Stimulated activated CD8-positive, alpha-beta memory T cell treated with anti-CD3 and anti-CD28 coated beads, Interleukin-2, amount 100 ng/mL, for 1 hour (primary cell): ENCODE measurements at places on chromosomes 12 and 14.

GRCh38 chr12:33116284-33116683, 219.7 kb upstream of the PKP2 start:
- DNase-seq: no peak

DNA sequence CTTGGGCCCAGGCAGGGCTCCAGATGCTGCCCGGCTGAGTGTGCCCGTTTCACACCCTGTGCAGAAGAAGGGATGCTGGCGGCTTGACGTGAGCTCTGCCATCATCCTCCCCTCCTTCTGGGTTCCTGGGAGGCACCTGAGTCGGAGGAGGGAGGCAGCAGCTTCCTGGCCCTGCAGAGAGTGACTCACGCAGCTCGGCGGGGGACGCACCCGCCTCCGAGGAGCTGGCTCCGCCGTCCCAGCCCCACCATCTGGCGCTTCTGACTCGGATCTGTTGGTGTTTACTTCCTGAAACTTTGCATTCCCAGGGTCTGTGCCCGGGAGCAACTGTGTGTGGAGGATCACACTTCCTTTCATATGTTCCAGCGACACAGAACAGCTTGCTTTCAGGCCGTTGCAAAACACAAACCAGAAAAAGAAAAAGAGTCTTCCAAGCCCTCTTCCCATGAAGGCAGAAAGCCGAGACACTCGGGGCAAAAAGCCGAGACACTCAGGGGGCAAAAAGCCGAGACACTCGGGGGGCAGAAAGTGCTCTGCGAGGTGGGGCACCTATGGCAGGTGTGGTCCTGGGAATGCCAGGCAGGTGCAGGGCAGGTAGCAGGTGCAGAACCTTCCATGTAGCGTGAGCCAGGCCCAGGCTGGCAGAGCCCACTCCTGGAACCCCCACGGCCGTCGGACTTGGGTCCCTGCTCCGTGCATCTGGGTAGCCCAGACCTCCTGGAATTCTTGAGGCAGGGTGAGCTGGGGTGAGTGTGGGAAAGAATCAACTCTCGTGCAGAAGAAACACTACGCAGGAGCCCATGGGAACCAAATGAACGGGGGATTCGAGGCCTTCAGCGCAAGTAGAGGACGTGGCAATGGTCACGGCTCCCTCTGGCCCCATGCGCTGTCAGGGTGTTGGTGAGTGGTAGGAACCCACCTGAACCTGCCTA, 27.6 kb upstream of the GALNT9 start:
- DNase-seq: no peak

GRCh38 chr14:36661506-36662257, at the start of gene PAX9:
TSS of gene PAX9 (plus strand) at chr14:36661860. CDS start at chr14:36662090, 230 bp downstream.
- no peak for DNase-seq

DNA sequence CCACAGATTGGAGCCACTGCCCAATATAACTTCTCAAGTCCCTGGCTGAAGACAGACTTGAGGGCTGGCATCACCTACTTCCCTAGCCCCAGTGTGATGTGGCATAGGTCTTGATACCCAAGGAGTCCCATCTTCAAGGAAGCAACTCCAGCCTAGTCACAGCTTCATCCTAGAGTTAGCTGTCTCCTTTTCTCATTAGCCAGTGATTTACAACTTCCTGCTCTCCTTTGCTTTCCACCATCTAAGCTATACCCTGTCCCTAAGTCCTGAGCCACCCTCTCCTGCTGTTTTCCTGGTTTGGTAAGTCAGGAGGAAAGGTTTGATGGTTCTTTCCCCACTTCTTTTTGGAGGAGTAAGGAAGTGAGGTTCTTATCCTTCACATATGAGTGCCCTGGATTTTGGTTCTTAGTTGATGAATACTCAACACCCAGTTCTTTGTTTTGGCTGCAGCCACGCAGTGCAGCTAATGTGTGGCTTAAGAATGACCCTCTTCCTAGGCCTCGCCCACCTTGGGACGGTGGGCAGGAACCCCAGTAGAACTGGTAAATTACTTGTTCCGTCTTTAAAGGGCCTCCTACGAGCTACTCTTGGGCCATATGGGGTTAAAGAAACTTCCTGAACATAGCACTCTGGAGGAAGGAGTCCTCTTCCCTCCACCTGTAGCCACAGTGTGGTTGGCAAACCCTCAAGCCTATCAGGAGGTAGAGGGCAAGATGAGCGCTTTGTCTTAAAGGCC, 3.9 kb upstream of the GPX2 start:
- no peak for DNase-seq

DNA sequence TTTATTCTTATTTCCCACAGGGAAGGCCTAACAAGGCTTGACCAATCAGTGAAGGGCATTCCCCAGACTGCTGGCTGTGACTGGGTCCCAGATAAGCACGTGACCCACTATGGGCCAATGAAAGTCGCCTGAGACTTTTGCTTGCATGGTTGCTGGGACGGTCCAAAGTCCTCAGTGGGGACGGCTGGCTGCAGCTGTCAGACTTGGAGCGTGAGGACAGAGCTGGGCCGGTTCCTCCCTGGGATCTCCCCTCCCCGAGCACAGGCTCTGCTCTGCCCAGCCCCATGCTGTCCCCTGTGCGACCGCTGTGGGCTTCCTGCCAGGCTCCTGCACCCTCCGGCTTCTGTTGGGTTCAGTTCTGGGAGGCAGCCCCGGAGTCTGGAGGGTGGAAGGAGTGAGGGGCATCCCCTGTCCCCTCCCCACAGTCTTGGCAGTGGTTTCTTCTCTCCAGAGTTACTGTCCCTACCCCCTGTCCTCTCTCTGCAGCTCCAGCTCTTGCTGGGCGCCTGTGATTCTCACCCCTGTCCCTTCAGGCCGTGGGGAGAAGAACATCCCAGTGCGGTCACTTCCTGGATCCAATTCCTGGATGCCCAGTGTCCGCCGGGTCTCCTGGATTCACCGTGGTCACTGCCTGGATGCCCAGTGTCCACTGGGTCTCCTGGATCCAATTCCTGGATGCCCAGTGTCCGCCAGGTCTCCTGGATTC, 50.1 kb downstream of the GALNT9 start:
- no peak for DNase-seq

DNA sequence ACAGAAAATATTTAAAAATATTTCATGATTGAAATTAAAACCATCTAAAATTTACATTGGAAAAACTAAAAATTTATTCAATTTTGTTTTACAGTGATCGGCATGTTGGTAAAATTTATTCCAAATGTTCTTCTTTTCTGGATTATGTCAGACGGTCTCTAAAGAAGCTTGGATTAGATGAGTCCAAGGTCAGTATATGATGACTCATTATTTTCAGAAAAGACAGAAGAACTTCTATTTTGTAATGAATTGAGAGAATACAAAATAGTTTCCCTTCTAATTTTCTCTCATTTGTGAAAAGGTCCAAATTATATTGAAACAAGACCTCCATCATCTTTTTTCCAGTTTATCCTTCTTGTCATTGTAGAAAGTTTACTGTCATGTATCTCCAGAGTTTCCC, 98.3 kb downstream of the METTL25 start:
- DNase-seq: no peak

GRCh38 chr14:23041729-23042128, 283 bp upstream of the PSMB11 start:
- no peak for DNase-seq

DNA sequence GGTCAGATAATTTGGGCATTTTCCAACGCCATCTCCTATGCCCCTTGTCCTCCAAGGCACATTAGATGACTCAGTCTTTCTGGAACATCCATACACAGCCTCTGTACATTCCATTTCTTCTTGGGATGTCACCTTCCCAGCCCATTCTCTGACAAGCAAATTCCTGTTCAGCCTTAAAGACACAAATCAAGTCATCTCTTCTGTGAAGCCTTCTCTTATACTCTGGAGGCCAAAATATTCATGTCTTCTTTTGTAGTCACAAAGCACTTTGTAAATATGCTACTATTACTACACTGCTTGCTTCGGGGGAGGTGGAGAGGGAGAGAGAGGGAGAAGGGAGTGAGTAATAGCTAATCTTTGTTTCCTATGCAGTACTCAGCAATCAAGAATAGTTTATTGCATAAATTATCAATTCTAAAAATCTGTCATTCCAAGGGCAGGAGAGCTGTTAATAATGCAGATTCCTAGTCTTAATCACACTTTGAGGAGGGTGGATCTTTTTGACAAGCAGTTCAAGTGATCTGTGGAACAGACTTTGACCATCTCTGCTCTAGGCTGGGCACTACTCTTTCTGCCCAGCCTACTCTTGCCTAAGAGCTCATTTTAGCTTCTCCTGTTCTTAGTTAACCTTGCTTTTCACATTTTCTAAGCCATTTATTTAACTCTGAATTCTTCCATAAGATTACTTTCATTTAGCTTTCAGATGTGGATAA, 27.9 kb downstream of the KCNMB4 start:
- DNase-seq: no peak

GRCh38 chr14:80055667-80056496, 155.4 kb downstream of the DIO2 start:
- no peak for DNase-seq

DNA sequence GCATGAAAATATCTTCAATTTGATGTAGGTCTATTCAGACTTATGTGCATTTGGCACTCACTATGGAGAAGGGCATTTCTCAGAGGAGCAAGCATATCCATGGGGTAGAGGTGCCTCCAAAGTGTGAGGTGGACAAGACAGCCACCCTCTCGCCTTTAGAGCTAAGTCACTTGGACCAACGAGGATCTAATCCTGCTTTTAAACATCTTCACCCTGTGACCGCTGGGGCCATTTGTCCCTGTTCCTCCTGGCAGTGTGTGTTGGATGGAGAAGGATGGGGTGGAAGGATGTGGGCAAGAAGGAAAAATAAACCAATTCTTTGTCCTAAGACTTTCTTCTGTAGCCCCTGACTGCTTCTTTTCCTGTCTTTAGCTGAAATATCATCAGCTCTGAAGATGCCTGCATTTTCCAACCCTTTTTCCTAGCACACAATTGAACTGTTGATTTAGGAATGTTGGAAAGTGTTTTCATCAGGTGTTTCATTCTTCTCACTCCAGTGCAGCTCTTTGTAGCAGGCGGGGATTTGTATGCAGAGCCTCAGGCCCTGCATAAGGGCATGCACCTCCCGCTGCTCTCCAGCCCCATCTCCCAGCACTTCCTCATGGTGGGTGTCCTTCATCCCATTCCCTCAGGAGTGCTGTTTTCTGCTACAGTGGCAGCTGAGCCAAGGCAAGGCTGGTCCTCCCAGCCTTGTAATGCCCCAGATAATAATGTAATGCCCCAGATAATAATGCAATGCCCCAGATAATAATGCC, 5.3 kb downstream of the FGF6 start:
- DNase-seq: no peak

DNA sequence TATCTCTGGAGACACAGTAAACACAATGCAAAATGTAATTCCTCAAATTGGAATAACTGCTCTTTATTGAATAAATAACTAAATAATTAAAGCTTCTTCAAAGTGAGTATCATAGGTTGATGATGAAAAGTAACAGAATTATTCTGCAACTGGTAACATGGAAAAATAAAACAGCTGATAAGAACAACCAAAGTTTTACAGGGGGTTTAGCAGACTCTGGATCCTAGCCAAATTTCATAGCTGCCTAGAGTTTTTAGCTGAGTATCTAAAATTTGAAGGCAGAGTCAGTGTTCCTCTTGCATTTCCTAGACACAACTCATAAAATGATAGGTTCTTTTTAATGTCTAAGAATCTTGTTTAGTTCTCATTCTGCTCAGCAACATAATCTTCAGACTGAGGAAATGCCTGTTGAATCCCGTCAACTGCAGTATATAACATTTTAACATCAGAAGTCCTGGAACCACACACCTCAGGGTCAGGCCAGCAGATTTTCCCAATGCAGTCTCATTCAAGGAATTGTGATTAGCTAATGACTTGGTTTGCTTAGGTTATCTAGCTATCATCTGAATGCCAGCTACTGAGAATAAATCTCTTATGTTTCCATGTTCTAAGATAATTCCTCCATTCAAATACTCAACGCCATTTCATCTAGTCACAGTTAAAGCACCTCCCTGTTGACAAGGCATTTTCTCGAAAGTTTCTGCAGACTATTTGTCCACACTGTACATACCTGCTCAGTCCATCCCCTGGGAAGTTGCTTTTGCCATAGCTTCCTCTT, 411.6 kb downstream of the BCAT1 start:
- no peak for DNase-seq

GRCh38 chr14:71665157-71665556, 267.1 kb upstream of the RGS6 start:
- DNase-seq: no peak

DNA sequence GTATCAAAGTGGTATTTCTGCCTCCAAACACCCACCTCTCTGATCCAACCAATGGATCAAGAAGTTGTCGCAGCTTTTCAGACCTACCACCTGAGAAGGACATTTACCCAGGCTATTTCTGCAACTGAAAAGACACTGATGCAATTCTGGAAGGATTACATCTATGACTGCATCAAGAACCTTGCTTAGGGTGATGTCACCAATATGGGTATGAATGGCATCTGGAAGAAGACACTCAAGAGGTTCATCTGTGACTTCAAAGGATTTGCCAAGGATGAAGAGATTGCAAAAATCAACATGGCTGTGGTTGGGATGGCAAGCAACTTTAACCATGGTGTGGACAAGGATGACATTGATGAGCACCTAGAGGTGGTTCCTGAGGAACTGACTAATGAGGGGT, 154.2 kb downstream of the PCNX1 start:
- no peak for DNase-seq

DNA sequence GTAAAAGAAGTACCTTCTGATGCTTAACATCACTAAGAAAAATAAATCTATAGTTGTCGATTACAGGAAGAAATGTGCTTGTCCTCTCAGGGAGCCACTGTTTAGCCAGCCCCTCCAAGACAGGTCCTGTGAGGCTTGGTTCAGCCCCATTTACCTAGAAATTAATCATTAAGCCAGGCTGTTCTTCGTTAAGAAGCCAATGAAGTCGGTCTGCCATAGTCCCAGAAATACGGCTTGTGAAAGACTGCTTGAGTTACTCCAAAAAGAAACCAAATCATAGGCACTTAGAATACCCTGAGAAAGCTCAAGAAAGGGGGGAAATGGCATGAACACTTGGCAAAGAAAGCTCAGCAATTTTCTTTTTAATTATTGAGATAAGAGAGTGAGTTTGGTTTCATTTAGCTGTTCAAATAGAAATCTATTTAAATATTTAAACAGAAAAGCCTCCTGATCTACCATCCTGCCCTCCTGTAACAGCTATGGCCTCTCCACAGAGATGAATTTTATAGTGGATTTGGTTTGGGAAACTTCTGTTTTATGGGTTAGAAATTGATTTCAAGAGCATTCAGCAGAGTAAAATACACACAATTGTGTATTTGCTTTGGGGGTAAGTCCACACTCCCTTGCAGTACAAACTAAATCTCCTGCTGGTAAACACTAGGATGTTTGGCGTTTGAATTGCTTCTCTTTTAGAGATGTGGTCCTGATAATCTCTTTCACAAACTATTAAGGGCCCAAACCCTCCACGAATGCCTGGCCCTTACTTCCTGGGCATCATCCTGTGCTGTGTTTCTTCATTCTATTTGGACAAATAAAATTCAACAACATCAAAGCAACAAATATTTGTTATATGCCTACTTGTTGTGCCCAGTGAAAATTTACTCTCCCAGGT, 234.4 kb downstream of the SEC23A start:
- no peak for DNase-seq

- DNase-seq: no peak
Measured at GRCh38 chr14:105346876-105347586, 32.5 kb downstream of the PACS2 start.

DNA sequence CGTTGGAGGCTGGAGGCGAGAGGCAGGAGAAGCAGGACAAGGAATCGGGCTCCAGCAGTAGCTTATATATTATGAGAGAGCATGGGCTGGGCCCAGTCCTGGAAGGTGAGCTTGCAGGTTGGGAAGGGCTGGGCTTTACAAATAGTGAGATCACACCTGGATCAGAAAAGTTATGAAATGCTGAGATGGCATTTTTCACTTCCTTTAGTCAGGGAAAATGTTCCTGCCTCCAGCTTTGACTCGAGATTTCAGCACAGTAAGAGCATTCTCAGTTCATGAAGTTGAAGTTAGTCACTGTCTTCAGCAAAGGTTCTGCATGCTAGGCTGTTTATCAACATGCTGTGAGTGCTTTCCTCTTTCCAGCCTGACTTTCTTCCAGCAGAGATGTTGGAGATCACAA, at the start of gene KRT6C:
TSS of gene KRT6C (minus strand) at position 38 of the 400 bp plus-strand sequence. CDS start 68 bp downstream, outside the sequence.
- DNase-seq: no peak
